ENCODE measurements at places on chromosomes 2 and 18. TPM values are rescaled to one million over a fixed set of nuclear protein-coding genes. Genes with fewer than 3 reads are reported as not detected.
A peak's percentile ranks its signal among the peaks of the same experiment; 100 is the strongest.

DNA sequence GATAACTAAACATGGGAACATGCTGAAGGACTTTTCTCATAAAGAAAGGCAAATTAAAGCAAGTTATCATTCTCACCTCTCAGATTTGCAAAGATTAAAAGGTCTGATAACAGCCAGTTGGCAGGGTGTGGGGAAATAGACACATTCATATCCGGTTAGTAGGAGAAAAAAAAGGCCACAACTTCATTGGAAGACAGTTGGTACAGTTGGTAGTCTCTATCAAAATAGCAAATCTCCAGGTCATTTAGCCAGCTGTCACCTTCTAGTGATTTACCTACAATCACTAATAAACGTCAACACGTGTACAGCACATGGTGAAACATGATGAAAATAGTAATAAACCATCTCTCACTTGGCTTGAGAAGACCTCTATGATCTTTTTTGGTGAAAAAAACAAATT, 16.6 kb downstream of the INPP5D start:
- H3K36me3 ChIP-seq, result no peaks in the 10 kb centered on the region
- H3K4me3 ChIP-seq, result no peak overlapping the region
- no peaks in the 10 kb centered on the region for H3K27me3 ChIP-seq

GRCh38 chr2:42092084-42092996, 44.5 kb downstream of the PKDCC start:
- no peak overlapping the region for H3K4me3 ChIP-seq
- no peak overlapping the region for H3K27ac ChIP-seq
- DNase-seq, result peak; percentile 41

DNA sequence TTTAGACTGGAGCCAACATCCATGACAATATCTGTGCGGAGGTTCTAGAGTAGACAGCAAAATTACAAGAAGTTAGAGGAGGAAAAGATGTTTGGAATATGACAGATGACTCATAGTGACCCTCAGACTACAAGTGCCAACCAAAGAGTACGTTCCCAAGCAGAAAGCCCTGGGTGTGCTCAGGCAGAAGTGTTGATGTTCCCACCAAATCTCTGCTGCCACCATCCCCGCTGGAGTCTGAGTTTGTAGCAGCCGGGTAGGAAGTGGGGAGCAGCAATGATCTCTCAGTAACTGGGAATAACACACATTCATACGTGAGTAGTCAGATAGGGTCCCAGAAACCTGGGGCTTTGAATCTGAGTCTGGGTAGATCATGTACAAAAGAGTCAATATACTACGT, 73.2 kb downstream of the XDH start:
- H3K36me3 ChIP-seq, result no peaks in the 10 kb centered on the region
- DNase-seq, result no peak
- no peaks in the 10 kb centered on the region for H3K4me1 ChIP-seq
- no peaks in the 10 kb centered on the region for H3K27me3 ChIP-seq

RABL2A gene
- 20.9 TPM for total RNA-seq

ALPI gene
- total RNA-seq, result not detected

GRCh38 chr18:70523035-70523791, 234.4 kb downstream of the SOCS6 start:
- no peak overlapping the region for H3K27ac ChIP-seq
- H3K27me3 ChIP-seq, result no peaks in the 10 kb centered on the region
- H3K36me3 ChIP-seq, result no peaks in the 10 kb centered on the region
- no peak for DNase-seq
- no peaks in the 10 kb centered on the region for H3K4me1 ChIP-seq

DNA sequence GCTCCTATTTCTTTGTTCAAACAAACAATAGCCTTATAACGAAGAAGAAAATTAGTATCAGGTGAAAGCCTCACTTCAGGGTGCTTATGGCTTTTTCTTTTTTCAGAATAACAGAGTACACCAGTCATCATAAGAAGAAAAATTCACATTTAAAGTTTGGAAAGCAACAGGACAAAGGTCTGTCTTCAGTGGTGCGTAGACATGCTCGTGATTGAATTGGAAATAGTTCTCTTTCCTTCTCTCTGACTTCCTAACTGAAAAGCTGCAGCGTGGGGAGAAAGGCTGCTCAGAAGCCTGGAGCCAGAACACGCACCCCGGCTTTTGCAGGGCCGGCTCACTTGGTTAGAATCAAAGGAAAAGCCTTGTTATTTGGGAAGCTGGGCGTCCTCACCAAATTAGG, 127.6 kb upstream of the ZNF516 start:
- peaks cover 30% of the 10 kb centered on the region for H3K4me1 ChIP-seq
- no peaks in the 10 kb centered on the region for H3K27me3 ChIP-seq
- no peak overlapping the region for H3K27ac ChIP-seq
- no peak overlapping the region for H3K4me3 ChIP-seq

- no peak overlapping the region for H3K27ac ChIP-seq
- no peaks in the 10 kb centered on the region for H3K27me3 ChIP-seq
- DNase-seq, result no peak
These were observed 73.1 kb downstream of the KCNS3 start for GRCh38 chr2:17951563-17951962.

AMER3 gene
- total RNA-seq, result 1.2 TPM

FOSL2 gene
- 2.9 TPM for total RNA-seq

DNA sequence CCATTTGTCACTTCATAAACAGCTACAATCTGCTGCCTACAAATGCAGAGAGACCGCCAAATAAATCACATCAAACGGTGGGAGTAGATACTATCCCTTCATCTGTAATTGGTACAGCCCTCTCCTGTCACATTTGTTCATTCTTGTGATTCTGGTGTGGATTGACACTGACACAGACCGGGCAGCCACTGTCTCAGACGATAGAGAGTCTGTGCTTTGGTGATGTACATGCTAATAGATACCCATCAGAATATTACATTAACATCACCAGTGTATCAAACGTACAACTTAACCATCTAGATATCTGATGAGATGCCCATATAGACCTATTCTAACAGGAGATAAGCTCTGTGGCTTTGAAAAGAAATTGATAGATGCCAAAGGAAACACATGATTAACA, 419.7 kb upstream of the ZEB2 start:
- no peak overlapping the region for H3K4me3 ChIP-seq
- no peak overlapping the region for H3K27ac ChIP-seq
- peaks cover 6% of the 10 kb centered on the region for H3K4me1 ChIP-seq
- no peaks in the 10 kb centered on the region for H3K36me3 ChIP-seq
- H3K27me3 ChIP-seq, result no peaks in the 10 kb centered on the region

REG3A gene
- 0.30 TPM for total RNA-seq

DNA sequence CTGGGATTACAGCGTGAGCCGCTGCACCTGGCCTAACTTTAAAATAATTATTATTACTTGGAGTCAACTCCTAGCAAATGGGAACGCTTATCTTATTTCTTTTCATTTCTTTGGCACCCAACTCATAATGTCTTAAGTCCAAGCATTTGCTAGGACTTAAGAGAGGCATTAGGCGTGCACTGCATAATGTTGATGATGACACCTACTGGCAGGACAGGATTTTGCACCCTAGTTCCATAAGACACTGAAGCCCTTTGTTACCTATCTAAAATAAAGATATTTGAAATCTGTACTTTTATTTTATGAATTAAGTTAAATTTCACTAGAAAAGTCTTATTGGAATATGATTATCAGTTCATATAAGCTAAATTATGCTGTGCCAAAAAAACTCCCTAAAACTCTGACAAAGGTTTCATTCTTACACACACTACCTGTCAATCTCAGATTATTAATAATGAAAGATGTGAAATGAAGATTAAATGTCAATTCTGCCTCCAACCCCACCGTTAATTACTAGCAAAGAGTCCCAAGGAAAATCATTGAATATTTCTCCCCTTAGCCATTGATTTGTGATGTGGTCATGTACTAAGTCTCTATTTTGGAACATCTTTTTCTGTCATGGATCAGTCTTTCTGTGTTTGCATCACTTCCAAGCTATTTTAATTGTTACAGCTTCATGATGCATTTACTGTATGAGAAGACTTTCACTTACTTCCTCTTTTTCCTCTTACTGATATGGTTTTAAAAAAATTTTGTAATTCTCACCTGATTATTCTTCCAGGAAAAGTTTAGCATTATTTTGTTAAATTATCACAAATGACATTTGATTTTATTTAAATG, 12.7 kb upstream of the CDH2 start:
- H3K36me3 ChIP-seq, result no peaks in the 10 kb centered on the region
- no peaks in the 10 kb centered on the region for H3K4me1 ChIP-seq
- H3K4me3 ChIP-seq, result no peak overlapping the region
- no peak overlapping the region for H3K27ac ChIP-seq
- no peaks in the 10 kb centered on the region for H3K27me3 ChIP-seq

GRCh38 chr2:52831216-52831615, 936.4 kb upstream of the CHAC2 start:
- H3K27me3 ChIP-seq, result no peaks in the 10 kb centered on the region
- H3K27ac ChIP-seq, result no peak overlapping the region

GRCh38 chr2:217688494-217688893, 314.3 kb downstream of the TNS1 start:
- H3K36me3 ChIP-seq, result no peaks in the 10 kb centered on the region
- H3K4me1 ChIP-seq, result no peaks in the 10 kb centered on the region
- H3K27me3 ChIP-seq, result no peaks in the 10 kb centered on the region
- no peak overlapping the region for H3K4me3 ChIP-seq
- no peak for DNase-seq

DNA sequence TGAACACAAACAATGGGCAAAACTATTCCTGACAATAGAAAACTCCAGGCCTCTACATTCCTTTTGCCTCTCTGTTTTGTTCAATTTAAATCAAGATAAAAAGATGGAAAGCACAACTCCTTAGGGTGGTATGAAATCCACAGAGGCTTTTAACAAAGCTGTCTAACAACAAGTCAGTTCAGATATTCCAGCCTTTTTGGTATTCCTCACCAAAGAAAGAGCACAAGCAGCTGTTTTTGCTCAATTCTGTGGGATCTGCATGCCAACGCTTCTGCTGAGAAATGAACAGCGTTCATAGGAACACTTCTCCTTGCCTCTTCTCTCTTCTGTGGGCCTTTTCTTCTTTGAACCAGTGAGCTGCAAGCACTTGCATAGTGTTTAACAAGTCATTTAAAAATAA, 411.6 kb upstream of the TCF4 start:
- H3K27me3 ChIP-seq, result no peaks in the 10 kb centered on the region
- DNase-seq, result no peak
- H3K4me1 ChIP-seq, result no peaks in the 10 kb centered on the region

GRCh38 chr2:158038901-158039300, 62.8 kb upstream of the UPP2 start:
- no peaks in the 10 kb centered on the region for H3K27me3 ChIP-seq
- H3K4me1 ChIP-seq, result no peaks in the 10 kb centered on the region
- H3K27ac ChIP-seq, result no peak overlapping the region
- no peak for DNase-seq
- H3K36me3 ChIP-seq, result no peaks in the 10 kb centered on the region
- H3K4me3 ChIP-seq, result no peak overlapping the region

DNA sequence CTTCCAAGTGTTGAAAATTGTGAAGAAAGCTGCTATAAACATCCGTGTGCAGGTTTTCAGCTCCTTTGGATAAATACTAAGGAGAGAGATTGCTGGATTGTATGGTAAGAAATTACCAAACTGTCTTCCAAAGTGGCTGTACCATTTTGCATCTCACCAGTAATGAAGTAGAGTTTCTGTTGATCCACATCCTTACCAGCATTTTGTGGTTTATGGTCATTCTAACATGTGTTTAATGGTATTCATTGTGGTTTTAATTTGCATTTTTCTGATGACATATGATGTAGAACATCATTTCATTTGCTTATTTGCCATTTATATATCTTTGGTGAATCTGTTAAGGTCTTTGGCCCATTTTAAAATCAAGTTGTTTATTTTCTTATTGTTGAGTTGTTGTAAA, 260.7 kb downstream of the SPAG16 start:
- no peaks in the 10 kb centered on the region for H3K27me3 ChIP-seq
- H3K27ac ChIP-seq, result no peak overlapping the region
- peaks cover 9% of the 10 kb centered on the region for H3K4me1 ChIP-seq
- DNase-seq, result no peak
- H3K36me3 ChIP-seq, result no peaks in the 10 kb centered on the region
